ENCODE measurements at places on chromosomes 3 and 15.

DNA sequence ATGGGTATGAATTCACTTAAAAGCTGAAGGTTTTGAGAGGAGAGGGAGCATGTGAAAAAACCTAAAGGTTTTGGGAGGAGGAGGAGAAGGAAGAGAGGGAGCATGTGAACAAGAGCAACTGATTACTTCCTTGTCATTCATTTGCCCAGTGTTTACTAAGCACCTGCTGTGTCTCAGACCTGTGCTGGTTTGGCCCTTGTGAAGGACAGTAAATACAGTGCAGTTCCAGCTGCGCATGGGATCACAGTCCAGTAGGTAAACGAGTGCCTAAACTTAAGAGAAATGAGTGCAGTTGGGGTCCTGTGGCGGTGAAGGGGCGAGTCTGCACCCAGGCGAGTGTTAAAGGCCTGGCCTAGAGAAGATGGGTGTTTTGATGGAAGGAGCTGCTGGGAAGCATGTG is 38.6 kb downstream of the IGF1R start:
- DNase-seq, result no peak

DNA sequence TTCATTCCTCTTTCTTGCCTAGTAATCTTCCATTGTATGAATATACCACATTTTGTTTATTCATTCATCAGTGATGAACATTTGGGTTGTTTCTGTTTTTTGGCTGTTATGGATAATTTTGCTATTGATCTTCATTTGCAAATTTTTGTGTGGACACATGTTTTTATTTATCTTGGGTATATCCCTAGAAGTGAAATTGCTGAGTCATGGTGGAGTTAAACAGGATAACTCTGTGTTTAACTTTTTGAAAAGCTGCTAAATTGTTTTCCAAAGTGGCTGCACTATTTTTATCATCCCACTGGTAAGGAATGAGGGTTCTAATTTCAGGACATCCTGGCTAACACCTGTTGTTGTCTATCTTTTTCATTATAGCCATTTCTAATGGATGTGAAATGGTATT is 74.6 kb upstream of the ARL6 start:
- DNase-seq, result no peak

- peak; percentile 11 for DNase-seq
Measured at GRCh38 chr3:8712045-8712907, 21.3 kb upstream of the CAV3 start.

DNA sequence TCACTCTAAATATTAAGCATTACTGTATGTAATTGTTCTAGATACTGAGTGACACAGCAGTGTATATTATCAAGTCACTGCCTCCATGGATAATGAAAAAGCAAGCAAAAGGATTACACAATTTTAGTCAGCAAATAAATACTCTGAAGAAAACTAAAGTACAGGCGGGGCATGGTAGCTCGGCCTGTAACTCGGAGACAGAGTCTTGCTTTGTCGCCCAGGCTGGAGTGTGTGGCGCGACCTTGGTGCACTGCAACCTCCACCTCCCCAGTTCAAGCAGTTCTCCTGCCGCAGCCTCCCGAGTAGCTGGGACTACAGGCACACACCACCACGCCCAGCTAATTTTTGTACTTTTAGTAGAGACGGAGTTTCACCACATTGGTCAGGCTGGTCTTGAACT is 32.7 kb downstream of the RBM6 start:
- DNase-seq, result no peak

GRCh38 chr3:197338586-197338985 is 40.2 kb upstream of the DLG1 start:
- DNase-seq, result no peak

- peak; percentile 92 for DNase-seq
Measured at GRCh38 chr15:39580117-39580484, 778 bp upstream of the THBS1 start.

GRCh38 chr3:13850161-13850945 is 29.5 kb downstream of the WNT7A start:
- DNase-seq, result peak; percentile 69

- peak; percentile 67 for DNase-seq
Measured at GRCh38 chr3:169390271-169390670, 273.2 kb downstream of the MECOM start.

- no peak for DNase-seq
Measured at GRCh38 chr15:40545457-40545856, 19.4 kb downstream of the CCDC32 start.

DNA sequence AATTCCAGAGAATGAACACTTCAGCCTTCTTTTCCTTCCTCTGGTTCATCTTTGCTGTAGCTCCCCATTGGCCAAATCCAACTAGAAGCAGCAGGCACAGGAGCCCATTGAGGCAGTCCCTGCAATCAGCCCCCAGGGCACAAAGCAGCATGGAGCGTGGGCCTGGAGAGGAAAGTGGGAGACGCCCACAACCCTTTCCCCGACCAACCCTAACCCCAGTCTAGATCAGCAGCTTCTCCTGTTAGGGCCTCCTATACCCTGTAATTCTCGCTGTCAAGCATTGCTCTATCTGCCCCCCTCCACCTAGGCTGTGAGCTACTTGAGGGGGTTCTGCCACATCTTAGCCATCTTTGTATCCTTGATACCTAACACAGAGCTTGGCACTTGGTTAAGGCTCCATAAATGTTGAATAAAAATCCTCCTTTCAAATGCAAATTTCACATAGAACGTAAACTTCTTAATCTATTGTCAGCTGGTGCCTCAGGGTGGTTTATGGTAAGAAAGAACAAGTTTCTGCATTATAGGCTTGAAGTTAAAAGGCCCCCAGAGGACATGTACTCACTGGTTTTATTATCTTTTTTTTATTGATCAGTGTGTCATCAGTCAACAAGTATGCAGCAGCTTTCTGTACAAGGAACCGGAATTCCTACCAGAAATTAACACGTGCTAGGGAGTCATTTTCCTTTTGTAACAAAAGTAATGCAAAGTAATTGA is 97.9 kb upstream of the PFN2 start:
- no peak for DNase-seq

DNA sequence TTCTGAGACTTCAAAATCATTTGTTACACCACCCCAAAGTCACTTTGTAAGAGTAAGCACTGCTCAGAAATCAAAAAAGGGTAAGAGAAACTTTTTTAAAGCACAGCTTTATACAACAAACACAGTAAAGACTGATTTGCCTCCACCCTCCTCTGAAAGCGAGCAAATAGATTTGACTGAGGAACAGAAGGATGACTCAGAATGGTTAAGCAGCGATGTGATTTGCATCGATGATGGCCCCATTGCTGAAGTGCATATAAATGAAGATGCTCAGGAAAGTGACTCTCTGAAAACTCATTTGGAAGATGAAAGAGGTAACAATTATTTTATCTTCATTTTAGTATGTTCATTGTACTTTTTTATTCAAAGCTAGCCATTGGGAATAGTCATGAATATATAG is 32.6 kb downstream of the BLM start:
- DNase-seq, result no peak

- peak; percentile 52 for DNase-seq
Measured at GRCh38 chr3:124217542-124217941, 225.6 kb upstream of the ROPN1 start.

DNA sequence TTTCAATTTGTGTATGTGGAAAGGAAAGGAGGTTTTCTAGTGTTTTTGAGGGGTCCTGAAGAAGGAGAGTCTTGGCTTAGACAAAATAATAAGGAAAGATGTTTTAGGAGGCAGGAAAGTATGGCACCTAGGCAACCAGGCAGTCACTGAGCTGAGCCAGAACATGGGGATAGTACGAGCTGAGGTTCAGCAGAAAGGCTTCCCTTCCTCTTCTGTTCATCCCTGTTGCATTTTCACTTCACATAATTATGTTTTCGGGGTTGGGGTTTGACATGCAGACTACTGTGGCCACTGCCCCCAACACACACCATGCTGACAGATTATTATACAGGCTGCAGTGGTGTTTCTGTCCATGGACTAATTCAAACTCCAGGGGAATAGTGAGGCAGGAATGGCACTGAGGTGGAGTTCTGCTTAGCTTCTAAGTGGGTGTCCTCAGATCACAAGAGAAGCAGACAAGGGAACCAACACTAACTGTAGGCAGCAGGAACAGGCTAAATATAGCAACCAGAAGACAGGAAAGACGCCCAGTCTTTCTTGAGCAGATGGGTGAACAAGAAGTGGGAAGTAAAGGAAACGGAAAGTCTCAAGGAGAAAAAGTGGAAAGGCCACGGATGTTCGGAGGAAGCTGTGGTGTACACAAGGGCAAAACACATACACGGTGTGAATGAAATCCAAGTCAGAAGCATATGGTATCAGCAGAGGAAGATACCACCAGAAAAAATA is 305.8 kb downstream of the PLCL2 start:
- DNase-seq, result no peak

GRCh38 chr3:79326642-79327041 is 441.2 kb downstream of the ROBO1 start:
- DNase-seq, result no peak

DNA sequence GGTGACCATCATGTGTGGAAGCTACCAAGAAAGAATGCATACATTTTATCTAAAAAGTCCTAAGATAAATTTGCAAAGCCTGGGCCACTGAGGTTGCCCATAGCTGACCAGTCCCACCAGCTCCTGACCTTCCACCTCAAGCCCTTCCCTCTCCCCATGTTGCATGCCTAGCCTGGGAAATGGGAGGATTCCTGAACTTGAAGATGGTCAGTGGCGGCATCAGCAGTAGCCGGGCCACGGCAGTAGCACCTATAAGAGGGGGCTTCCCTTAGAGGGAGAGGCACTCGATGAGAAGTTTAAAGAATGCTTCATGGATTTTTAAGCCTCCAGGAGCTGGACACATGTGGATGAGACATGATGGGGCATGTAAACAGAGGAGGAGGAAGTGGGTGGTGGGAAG is 172.1 kb downstream of the KLF13 start:
- no peak for DNase-seq

DNA sequence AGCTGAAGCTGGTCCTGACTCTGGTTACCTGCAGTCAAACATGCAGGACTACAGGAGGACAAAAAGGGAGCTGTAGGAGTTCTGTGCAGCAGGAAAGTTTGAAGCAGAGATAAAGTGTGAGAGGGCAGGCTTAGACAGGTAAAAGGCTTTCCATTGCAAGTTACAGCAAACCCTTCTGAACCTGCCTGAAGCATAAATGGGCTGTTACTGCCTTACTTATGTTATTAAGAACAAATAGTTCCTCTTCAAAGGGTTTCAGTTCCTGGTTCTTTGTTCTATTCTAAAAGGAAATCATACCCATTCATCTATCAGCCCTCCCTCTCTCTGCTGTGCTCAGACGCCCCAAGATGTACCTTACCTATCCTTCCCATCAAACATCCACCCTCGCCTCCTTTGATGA is 52.4 kb upstream of the CACNA2D3 start:
- DNase-seq, result no peak

GRCh38 chr3:129689036-129689435 is 82.6 kb upstream of the PLXND1 start:
- no peak for DNase-seq

DNA sequence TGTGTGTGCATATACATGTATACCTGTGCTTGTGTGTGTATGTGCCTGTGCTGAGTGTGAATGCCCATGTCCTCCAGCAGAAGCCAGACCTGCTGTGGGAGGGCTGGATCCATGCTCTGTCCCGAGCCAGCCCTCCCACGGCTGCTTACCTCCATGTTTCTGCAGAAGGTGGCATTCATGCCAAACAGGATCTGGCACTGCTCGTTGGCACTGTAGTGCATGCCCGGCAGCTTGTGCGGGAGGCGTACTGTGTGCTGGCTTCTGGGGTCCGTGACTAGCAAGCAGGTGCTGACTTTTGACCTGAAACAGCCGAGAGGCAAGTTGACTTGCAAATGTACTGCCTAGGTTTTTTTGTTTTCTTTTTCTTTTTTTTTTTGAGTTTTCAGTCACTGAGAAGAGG is 189.3 kb downstream of the ADAMTS17 start:
- DNase-seq, result no peak

DNA sequence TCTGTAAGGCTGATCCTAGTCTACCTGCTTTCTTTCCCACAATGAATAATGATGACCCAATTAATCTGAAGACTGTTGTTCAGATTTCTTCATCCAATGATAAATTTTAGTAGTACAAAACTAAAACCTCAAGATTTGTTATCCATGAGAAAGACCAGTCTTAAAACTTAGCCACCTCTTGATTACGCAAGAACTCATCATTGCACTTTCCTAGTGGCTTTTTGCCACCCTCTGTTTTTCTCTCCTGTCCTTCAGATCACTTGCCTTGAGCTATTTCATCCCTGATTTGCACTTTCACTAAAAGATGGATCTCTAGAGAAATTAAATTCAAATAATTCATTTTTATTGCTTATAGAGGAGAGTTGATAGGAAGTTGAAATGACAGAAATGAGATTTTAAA is 142.7 kb upstream of the RBMS3 start:
- DNase-seq, result no peak

GRCh38 chr3:187072511-187072910 is 66.8 kb downstream of the RPL39L start:
- DNase-seq, result no peak

- DNase-seq, result peak; percentile 49
Measured at GRCh38 chr15:56821721-56822425, 88.6 kb upstream of the ZNF280D start.

GRCh38 chr3:42099020-42099765 is 8.0 kb downstream of the TRAK1 start:
- no peak for DNase-seq

- DNase-seq, result no peak
Measured at GRCh38 chr15:80182611-80183261, 29.9 kb downstream of the FAH start.

- DNase-seq, result peak; percentile 90
Measured at GRCh38 chr15:79179108-79179561, 88.6 kb upstream of the RASGRF1 start.
